ENCODE measurements at places on chromosomes 12 and 14.

GRCh38 chr12:124739953-124740561 is 123.6 kb downstream of the SCARB1 start:
- DNase-seq: no peak

GRCh38 chr14:61603736-61604135 is 91.6 kb upstream of the HIF1A start:
- no peak for DNase-seq

- DNase-seq: peak; percentile 32
These were observed 1.6 kb downstream of the ART4 start for GRCh38 chr12:14841761-14842160.

DNA sequence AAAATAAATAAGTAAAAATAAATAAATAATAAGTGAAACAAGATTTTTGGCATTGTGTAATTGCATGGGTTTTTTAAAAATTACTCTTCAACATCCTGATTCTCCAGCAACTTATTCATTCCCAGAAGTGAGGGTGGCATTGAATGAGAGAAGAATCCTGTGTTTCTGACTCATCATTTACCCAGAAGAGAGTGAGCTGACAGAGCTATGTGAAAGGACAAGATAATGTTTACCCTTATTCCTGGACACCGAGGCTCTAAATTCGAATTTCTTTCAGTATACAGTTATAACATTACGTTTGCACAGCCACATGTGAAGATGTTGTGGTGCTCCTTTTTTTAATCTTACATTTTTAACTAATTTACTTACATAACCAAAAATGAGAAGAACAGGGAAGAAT is 36.4 kb downstream of the BBS10 start:
- DNase-seq: no peak

DNA sequence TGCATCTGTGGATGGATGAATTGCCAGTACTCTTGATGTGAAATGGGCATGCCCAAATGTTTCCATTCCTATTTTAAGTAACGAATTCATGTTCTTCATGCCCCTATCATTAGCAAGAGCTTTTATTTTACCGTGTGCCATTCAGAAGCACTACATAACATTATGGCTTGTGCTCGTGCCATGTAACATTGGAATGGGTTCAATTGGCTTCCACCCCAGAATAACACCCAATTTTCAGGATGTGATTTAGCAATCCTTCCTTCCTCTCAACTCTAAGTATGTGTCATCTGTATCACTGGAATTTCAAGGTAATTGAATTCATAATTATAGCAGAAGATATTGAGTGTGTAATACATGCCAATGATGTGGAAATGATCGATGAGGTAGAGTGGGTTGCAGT is 145.8 kb upstream of the TMPO start:
- no peak for DNase-seq

- no peak for DNase-seq
These were observed 71.9 kb downstream of the DYRK2 start for GRCh38 chr12:67720351-67720856.

GRCh38 chr14:65872536-65872935 is 460.0 kb downstream of the FUT8 start:
- DNase-seq: no peak

GRCh38 chr12:57822392-57823130 is 4.0 kb upstream of the AVIL start:
- DNase-seq: no peak

DNA sequence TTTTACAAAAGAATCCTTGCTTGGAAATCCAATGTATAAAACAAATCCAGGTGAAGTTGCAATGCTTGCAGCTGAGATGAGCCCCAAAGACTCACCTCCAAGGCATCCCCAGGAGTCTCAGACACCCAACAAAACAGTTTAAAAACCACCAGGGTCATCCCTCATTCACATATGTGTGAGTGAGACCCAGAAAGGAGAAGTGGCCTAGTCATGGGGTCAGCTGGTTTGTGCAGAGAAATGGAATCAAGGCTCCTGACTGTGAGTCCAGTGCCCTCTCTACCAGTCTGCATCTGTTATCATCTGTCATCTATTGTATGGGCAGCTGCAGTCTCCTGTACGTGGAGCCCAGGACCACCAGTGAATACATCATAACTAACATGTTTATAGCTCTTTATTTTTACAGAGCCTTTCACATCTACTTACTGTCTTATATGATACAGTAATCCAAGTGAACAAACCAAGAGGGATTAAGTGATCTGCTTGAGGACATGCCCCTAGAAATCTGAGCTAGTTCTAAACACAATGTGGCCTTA is 27.1 kb downstream of the PLEKHG7 start:
- DNase-seq: no peak

GRCh38 chr14:93024493-93024892 is 91.2 kb downstream of the ITPK1 start:
- no peak for DNase-seq

DNA sequence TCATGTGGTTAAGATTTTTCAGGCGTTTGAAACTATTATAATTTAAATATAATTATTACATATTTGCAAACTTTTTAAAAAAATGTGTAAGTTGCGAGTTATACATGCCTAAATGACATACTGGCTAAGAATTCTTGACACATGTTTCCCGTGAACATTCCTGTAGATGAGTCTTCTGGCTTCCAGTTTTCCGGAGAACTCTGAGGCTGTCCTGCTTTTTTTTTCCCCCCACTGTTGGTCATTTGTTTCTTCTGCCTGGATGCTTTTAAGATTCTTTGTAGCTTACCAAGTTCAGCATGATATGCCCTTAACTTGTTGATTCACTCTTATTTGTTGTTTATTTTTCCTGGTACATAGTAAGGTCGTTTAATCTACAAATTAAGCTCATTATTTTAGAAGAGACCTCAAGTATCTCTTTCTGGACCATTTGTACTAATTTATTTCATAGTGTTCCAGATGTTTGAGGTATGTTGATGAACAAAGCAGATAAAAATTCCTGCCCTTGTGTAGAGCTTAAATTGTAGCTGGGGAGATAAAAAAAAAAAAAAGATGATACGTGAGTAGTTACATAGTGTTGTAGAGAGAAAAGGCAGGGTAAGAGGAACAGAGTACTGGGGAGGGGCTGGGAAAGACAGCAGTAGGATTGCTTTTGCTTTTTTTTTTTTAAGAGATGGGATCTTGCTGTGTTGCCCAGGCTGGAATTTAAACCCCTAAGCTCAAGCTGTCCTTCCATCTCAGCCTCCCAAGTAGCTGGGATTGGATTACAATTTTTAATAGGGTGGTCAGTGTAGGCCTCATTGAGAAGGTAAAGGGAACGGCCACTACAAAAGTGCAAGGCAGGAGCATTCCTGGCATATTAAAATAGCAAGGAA is 32.8 kb downstream of the ARHGAP5 start:
- no peak for DNase-seq

GRCh38 chr12:55698241-55698955 is 9.3 kb downstream of the ITGA7 start:
- no peak for DNase-seq

DNA sequence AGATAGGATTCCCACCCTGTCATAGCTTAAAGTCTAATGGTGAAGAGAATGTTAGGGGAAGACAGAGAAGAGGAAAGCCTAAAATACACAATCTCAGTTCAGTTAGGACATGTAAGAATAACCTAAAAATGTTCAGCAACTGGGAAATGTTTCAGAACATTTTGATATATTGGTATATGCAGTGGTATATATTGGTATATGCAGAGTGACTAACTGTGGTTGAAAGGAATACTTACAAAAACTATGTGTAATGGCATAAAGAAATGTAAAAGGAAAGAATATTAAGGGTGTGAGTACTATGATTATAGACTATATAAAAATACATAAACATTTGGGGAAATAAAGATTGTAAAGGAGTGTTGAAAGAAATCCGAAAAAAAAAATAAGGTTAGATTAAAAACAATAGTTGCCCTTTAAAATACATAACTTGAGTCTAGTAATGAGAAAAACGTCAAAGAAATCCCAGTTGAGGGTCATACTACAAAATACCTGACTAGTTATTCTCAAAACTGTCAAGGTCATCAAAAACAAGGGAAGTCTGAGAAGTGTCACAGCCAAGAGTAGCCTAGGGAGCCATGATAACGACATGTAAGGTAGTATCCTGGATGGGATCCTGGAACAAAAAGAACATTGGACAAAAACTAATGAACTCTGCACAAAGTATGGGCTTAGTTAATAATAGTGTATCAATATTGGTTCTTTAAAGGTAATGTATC is 25.6 kb downstream of the ZDHHC17 start:
- DNase-seq: no peak

GRCh38 chr12:65122703-65123102 is 1.6 kb upstream of the WIF1 start:
- no peak for DNase-seq

GRCh38 chr14:88426271-88426670 is 40.8 kb downstream of the SPATA7 start:
- no peak for DNase-seq

GRCh38 chr12:49058366-49059044 is 2.1 kb downstream of the KMT2D start:
- DNase-seq: peak; percentile 28

DNA sequence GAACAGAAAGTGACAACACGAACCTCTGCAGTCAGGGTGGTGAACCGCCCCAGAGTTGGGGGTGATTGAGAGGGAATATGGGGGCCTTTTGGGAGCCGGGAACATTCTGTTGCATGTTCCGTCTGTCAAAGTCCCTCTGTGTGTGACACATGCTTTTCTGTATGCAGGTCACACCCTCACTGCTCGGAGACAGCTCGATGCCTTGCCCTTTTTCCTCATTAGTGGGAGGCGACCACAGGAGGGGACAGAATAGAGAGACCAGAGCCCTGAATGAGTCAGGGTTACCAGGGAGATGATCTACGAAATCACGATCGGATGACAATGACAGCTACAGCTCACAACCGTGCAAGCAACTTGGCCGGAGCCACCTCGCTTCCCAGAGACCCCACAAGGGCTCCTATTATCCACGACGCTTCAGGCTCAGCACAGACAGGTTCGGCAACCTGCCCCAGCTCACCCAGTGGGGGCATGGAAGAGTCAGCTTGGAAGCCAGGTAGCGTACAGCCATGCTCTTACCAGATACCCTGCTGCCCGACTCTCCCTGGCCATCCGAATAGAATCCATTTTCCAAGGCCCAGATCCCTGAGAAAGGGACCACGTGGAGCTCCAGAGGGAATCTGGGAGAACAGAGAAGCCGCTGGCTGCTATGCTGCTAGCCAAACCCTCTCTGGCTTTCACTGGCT is 38.8 kb downstream of the TESC start:
- DNase-seq: no peak

DNA sequence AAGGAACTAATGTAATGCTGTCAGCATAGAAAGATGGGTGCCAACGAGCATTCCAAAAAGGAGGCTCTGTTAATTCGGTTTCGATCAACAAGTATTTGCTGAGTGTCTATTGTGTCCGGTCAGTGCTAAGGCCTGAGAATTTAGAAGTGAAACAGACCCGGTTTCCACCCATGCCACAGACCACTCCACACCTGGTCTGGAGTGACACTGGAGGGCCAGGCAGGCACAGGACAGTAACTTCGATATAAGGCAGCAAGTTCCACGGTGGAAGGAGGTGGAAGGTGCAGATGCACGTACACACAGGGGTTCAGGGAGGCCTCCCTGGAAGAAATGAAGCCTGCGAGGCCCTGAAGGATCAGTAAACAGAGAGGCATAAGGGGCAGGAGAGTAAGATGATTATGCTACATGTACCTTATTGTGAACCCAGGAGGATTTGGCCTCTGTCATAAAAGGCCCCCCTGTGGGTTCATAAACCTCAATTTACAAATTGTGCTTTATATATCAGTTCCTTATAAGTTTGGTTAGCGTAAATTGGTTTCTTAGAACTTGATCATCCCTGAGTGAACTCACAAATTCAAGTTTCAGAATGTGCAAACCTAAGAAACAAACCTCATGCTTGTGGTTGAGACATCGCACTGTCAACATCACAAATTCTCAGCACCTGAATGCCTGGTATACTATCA is 25.9 kb downstream of the SSH1 start:
- DNase-seq: no peak

- peak; percentile 70 for DNase-seq
These were observed 30.5 kb upstream of the METAP2 start for GRCh38 chr12:95443459-95443858.

GRCh38 chr12:104971306-104971705 is 13.2 kb upstream of the SLC41A2 start:
- DNase-seq: no peak

DNA sequence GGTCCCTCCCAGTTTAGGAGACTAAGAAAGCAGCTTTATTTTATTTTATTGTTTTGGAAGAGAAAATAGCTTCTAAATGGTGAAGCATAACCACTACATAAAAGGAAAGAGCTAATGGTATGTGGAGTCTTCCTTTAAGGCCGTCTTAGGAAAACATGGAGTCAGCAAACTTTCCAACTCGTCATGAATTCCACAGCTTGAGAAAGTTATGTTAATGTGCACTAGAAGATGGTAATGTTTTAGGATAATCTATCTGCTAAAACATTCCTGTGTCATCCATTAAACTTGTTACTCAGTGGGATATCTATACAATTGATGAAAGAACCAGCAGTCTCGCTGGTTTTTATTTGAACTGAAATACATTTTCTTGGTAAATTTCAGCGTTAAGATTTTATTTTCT is 448.4 kb upstream of the SEL1L start:
- DNase-seq: no peak

GRCh38 chr12:124168016-124168786 is 126.7 kb upstream of the RFLNA start:
- no peak for DNase-seq

DNA sequence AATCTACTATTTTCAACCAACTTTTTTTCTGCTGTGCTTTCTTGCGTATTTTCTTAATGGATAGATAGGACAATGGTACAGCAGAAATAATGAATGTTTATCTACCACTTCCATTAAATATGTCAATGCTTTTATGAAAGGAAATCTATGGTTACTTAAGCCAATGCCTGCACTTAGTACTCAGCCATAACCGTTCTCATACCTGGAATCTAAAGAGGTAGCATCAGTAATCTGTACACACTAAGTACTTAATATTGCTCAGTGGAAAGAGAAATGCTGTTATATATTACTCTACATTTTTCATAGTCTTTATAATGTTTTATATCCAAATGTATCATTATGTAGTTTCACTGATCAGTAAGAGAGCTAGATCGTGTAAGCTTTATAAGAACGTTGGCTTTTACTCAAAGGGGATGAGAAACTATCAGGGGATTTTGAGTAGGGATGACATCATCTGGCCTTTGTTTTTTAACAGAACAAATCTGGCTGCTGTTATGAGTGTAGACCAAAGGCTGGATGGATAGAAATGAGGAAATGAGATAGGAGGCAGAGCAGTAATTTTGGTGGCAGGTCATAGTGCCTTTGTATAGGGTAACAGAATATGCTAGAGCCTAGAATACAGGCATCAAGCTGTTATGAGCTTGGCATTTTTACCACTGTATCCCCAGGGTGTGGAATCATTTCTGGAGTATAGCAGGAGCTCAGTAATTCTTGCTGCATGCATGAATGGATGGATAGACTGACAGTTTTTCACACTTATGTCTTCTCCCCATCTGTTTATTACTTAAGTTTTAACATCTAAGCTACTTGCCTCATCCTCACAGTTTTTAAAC is 34.0 kb downstream of the ALG10B start:
- no peak for DNase-seq

- DNase-seq: no peak
These were observed 304.7 kb downstream of the SSPN start for GRCh38 chr12:26499979-26500640.

GRCh38 chr12:120010661-120011230 is 21.7 kb downstream of the BICDL1 start:
- DNase-seq: no peak

- DNase-seq: no peak
These were observed 8.0 kb downstream of the LRRC74A start for GRCh38 chr14:76834241-76834661.

Measured in hematopoietic multipotent progenitor cell treated with erythropoietin and hydrocortisone succinate and interleukin-3 and kit ligand, for 15 days (in vitro differentiated cells).